ENCODE measurements at places on chromosomes 7 and 10.

DNA sequence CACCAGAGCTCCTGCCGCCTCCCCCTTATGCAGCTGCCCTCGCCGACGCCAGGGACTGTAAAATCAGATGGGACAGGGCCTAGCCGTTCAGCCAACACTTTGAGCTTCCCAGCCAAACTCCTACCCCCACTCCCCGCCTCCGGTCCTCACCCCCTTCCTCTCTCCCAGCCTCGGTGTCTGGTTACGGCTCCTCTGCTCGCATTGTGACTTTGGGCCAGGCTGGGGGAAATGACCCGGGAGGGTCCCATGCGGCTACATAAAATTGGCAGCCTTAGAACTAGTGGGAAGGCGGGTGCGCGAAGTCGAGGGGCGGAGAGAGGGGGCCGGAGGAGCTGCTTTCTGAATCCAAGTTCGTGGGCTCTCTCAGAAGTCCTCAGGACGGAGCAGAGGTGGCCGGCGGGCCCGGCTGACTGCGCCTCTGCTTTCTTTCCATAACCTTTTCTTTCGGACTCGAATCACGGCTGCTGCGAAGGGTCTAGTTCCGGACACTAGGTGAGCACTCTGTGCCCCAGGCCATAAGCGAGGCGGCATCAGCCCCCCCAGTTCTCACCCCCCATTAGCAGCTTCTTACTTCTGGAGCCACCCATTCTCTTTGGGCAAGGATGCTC is at the start of gene KAZALD1:
Gene KAZALD1 (plus strand): TSS at position 366 of the 608 bp plus-strand sequence. CDS start 604 bp downstream, outside the sequence.
- H3K36me3 ChIP-seq, result no peaks in the 10 kb centered on the region
- peak within 1 kb of the TSS; percentile 95 for H3K4me3 ChIP-seq
- H3K27ac ChIP-seq, result peak within 1 kb of the TSS; percentile 89
- no peak for DNase-seq

DNA sequence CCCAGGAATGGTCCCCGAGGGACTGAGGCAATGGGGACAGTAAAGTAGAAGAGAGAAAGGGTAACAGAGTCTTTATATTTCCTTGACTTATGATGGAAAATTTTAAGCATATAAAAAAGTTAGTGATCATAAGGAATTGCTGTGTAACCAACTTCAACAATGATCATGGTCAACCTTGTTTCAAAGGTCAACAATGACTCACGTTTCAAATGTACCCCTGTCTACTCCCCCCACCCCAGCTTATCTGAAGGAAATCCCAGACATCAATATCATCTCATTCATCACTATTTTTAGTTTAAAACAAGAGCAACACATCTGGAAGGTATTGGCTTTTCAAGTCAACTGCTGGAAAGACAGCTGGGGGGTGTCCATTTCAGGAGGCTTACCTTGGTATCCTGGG is 92.9 kb downstream of the SMURF1 start:
- no peak for DNase-seq
- no peak overlapping the region for H3K4me3 ChIP-seq
- H3K4me1 ChIP-seq, result no peaks in the 10 kb centered on the region
- no peaks in the 10 kb centered on the region for H3K27me3 ChIP-seq
- H3K36me3 ChIP-seq, result peaks cover 33% of the 10 kb centered on the region
- no peak overlapping the region for H3K27ac ChIP-seq

- DNase-seq, result no peak
- H3K4me1 ChIP-seq, result peaks cover 68% of the 10 kb centered on the region
- H3K27me3 ChIP-seq, result no peaks in the 10 kb centered on the region
- H3K36me3 ChIP-seq, result peaks cover 66% of the 10 kb centered on the region
These were observed 37.8 kb downstream of the HERPUD2 start for GRCh38 chr7:35657125-35657524.

DNA sequence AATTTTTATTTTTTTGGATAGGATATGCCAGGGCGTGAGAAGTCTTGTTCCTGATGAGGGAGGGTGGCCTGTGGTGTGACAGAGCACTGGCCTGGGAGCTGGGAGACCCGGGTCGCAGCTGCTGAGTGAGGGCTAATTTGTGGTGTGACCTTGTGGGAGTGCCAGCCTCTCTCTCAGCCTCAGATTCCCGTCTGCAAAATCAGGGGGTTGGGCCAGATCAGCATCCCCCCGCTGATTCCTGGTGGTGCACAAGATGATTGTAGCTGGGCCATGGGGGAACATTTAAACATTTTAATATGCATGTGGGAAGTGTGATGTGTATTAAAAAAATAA is 14.9 kb downstream of the TSPAN15 start:
- no peak overlapping the region for H3K4me3 ChIP-seq
- DNase-seq, result no peak
- H3K36me3 ChIP-seq, result no peaks in the 10 kb centered on the region
- H3K27me3 ChIP-seq, result no peaks in the 10 kb centered on the region

- no peaks in the 10 kb centered on the region for H3K36me3 ChIP-seq
- no peak for DNase-seq
- H3K4me3 ChIP-seq, result no peak overlapping the region
- H3K27ac ChIP-seq, result no peak overlapping the region
These were observed 3.7 kb upstream of the FOXL3 start for GRCh38 chr7:286266-286665.

GRCh38 chr10:122138831-122139625 is 132.1 kb upstream of the BTBD16 start:
- DNase-seq, result no peak
- H3K36me3 ChIP-seq, result no peaks in the 10 kb centered on the region
- H3K4me3 ChIP-seq, result no peak overlapping the region
- no peak overlapping the region for H3K27ac ChIP-seq

GRCh38 chr10:58322072-58322834 is 12.6 kb upstream of the UBE2D1 start:
- H3K36me3 ChIP-seq, result no peaks in the 10 kb centered on the region
- H3K4me1 ChIP-seq, result peaks cover 6% of the 10 kb centered on the region

DNA sequence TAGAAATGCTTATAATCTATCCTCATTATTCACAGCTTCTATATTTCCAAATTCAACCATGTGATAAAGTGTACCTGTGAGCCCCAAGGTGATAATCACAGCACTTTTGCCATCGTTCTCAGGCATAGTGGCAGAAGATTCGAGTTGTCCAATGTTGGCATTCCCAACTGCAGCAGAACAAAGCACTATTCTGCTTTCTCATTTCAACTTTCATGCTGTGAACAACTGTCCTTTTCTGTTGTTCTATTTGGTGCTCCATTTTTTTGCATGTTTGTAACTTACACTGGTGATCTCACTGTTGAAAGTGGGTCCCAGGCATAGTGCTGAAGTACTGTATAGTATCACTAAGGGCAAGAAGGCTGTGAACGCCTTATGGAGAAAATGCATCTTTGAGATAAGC is 438.2 kb downstream of the PAXIP1 start:
- H3K36me3 ChIP-seq, result no peaks in the 10 kb centered on the region
- no peak for DNase-seq
- no peaks in the 10 kb centered on the region for H3K4me1 ChIP-seq
- no peak overlapping the region for H3K4me3 ChIP-seq
- no peaks in the 10 kb centered on the region for H3K27me3 ChIP-seq

DNA sequence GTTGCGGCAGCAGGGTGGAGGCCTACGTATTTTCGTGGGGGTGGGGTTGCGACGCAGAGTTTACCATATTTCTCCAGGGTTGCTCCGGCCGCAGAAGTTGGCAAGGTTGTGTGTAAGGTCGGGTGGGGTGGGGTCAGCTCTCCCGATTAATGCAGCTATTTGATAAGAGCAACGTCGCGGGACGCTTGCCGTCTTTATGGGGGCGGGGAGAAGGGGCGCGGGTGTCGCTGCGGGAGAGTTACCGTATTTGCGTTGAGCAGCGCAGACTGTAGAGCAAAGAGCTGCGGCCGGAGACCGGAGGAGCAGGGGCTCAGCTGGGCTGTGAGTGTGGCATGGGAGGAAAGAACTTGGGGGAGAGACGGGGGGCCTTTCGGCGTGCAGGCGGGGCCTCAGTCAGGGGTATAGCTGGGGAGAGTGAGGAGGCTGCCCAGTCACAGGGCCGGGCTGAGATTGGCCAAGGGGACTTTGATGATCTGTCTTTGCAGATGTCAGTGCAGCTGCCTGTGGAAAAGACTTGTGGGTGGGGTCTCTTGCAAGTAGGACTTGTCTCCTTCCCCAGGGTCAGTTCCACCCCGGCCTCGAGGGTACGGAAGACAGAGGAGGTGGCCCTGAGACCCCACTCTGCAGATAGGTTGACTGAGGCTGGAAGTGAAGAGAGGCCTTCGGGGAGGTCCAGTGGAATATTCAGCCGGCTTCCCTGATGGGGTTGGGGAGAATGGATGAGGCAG is 26.6 kb downstream of the ZNF775 start:
- H3K4me3 ChIP-seq, result peak overlapping the region; percentile 95
- no peak for DNase-seq
- H3K27ac ChIP-seq, result peak overlapping the region; percentile 98
- H3K36me3 ChIP-seq, result peaks cover 14% of the 10 kb centered on the region

Measured in naive thymus-derived CD8-positive, alpha-beta T cell (primary cell).